ENCODE measurements at places on chromosomes 1 and 21. TPM values are rescaled to one million over a fixed set of nuclear protein-coding genes. Genes with fewer than 3 reads are reported as not detected.

RBM8A gene
- total RNA-seq, result 126 TPM

ADAMTS5 gene
- not detected for total RNA-seq

CNKSR1 gene
- total RNA-seq, result 3.6 TPM

ZNF683 gene
- total RNA-seq, result 0.32 TPM

GPR37L1 gene
- total RNA-seq, result not detected

CHIA gene
- total RNA-seq, result not detected

OR2T2 gene
- total RNA-seq, result not detected

TMEM82 gene
- total RNA-seq, result not detected

GPBP1L1 gene
- 151 TPM for total RNA-seq

DNA sequence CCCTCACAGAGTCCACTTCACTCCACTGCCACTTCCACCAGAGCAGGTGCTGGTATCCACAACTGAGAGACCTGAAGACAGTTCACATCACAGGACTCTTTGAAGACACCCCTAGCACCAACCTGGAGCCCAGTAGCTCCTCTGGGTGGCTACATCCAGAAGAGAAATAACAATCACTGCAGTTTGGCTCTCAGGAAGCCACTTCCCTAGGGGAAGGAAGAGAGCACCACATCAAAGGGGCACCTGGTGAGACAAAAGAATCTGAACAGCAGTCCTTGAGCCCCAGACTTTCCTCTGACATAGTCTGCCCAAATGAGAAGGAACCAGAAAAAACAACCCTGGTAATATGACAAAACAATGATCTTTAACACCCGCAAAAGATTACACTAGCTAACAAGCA, 113.2 kb downstream of the TENT5C start:
- H3K27me3 ChIP-seq, result peaks cover 14% of the 10 kb centered on the region
- H3K4me1 ChIP-seq, result peaks cover 2% of the 10 kb centered on the region
- no peak overlapping the region for H3K27ac ChIP-seq

DNA sequence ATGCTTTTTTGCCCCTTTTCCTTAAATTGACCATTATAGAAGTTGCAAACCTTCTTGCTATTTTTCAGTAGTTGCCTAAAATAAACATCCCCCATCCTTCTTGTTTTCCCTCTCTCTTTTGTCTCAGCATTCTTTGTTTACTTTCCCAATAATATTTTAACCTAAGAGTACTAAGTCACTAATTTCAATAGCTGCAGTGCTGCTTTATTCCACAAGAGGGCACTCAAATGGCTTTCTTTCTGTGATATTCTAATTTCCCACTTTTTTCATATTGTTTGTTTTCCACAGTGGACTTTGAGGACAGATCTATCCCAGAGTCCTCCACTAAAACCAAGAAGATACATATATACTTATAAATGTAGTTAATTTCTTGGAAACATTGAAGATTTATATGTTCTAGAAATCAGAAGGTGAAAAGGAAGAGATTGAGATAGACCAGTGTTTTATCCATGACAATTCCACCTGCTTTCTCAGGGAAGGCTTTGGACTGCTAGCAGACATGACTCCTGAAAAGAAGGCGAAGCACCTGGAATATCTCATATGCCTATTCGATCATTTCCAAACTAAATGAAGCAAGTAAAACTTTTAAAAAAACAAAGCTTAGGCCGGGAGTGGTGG, 104.8 kb upstream of the GRIK1 start:
- H3K4me3 ChIP-seq, result no peak overlapping the region
- H3K27me3 ChIP-seq, result no peaks in the 10 kb centered on the region
- H3K4me1 ChIP-seq, result no peaks in the 10 kb centered on the region
- H3K36me3 ChIP-seq, result no peaks in the 10 kb centered on the region
- no peak overlapping the region for H3K27ac ChIP-seq

- H3K4me1 ChIP-seq, result no peaks in the 10 kb centered on the region
- H3K36me3 ChIP-seq, result no peaks in the 10 kb centered on the region
- H3K4me3 ChIP-seq, result no peak overlapping the region
- H3K27ac ChIP-seq, result no peak overlapping the region
Measured at GRCh38 chr1:153190373-153190772, 12.9 kb upstream of the LELP1 start.

- no peak for DNase-seq
- H3K27me3 ChIP-seq, result no peaks in the 10 kb centered on the region
- no peak overlapping the region for H3K4me3 ChIP-seq
- peak overlapping the region; percentile 48 for H3K27ac ChIP-seq
Measured at GRCh38 chr1:203663821-203664220, 37.2 kb downstream of the ATP2B4 start.

- no peaks in the 10 kb centered on the region for H3K36me3 ChIP-seq
- H3K4me3 ChIP-seq, result no peak overlapping the region
Measured at GRCh38 chr1:203133970-203134725, 6.6 kb downstream of the ADORA1 start.

DNA sequence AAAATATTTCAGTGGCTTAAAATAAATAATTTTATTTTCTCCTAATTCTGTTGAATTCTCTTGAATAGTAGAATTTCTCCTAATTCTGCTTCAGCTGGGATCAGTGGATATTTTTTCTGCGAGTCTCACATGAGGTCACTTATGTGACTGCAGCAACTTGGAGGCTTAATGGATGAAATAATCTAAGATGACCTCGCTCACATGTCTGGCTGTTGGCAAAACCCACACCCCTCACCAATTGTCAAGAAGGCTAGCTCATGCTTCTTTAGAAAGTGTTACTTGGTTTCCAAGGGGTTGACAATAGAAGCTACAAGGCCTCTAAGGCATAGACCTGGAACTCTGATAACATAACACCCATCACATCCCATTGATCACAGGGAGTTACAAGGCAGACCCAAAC, 156.9 kb upstream of the DPYD start:
- H3K4me1 ChIP-seq, result no peaks in the 10 kb centered on the region
- no peak overlapping the region for H3K27ac ChIP-seq
- H3K36me3 ChIP-seq, result no peaks in the 10 kb centered on the region
- DNase-seq, result no peak
- no peaks in the 10 kb centered on the region for H3K27me3 ChIP-seq

- H3K36me3 ChIP-seq, result peaks cover 66% of the 10 kb centered on the region
- DNase-seq, result no peak
- no peaks in the 10 kb centered on the region for H3K27me3 ChIP-seq
Measured at GRCh38 chr1:10170239-10170574, 40.2 kb upstream of the KIF1B start.

- no peak overlapping the region for H3K4me3 ChIP-seq
- H3K36me3 ChIP-seq, result no peaks in the 10 kb centered on the region
- DNase-seq, result no peak
- H3K27me3 ChIP-seq, result no peaks in the 10 kb centered on the region
- H3K4me1 ChIP-seq, result no peaks in the 10 kb centered on the region
Measured at GRCh38 chr1:174036204-174036603, 14.0 kb upstream of the RC3H1 start.

GRCh38 chr1:40857737-40858136, 4.4 kb downstream of the CITED4 start:
- H3K4me3 ChIP-seq, result no peak overlapping the region
- H3K36me3 ChIP-seq, result no peaks in the 10 kb centered on the region
- H3K4me1 ChIP-seq, result peaks cover 11% of the 10 kb centered on the region
- no peak overlapping the region for H3K27ac ChIP-seq
- no peak for DNase-seq

DNA sequence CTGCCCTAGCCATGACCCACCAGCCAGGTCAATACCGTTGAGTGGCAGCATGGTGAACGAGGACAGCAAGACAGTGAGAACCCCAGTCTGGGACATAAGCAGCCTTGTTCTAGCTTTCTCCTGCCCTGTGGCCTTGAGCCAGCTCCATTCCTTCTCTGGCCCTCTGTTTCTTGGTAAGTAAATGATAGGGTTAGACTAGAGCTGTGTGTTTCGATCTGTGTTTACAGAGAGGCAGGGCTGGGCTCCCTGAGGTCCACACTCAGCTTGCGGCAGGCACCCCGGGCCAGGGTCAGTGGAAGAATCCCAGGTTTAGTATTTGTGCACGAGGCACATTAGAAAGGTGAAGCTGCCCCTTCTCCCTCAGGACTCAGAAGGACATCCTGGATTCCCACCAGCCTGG, 27.3 kb downstream of the FOXO6 start:
- H3K27me3 ChIP-seq, result peaks cover 5% of the 10 kb centered on the region
- H3K4me3 ChIP-seq, result no peak overlapping the region
- no peaks in the 10 kb centered on the region for H3K36me3 ChIP-seq
- H3K27ac ChIP-seq, result no peak overlapping the region
- DNase-seq, result no peak

GRCh38 chr1:155171836-155172731, 1.0 kb downstream of the KRTCAP2 start:
- peak overlapping the region; percentile 88 for H3K4me3 ChIP-seq
- no peaks in the 10 kb centered on the region for H3K27me3 ChIP-seq
- DNase-seq, result no peak
- peaks cover 3% of the 10 kb centered on the region for H3K36me3 ChIP-seq
- peak overlapping the region; percentile 78 for H3K27ac ChIP-seq
- peaks cover 58% of the 10 kb centered on the region for H3K4me1 ChIP-seq

DNA sequence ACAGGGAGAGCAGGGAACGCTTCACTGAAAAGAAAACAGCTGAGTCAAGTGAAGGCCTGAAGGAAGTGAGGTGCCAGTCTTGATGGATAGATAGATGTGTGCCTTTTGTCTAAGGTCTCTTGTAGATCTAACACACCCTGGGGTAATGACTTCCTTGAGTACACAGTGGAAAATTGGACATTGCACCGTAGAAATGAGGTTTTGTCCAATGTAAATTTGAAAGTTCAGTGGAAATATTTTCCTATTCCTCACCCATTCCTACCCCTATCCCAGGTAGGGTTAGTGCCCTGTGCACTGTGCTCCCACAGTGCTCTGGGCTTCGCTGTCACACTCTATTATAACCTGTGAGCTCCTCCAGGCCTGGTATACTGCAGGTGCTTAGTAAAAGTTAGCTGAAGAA, 24.3 kb downstream of the ZMYND12 start:
- H3K36me3 ChIP-seq, result no peaks in the 10 kb centered on the region
- no peak overlapping the region for H3K4me3 ChIP-seq

GRCh38 chr1:227131193-227131592, 187.1 kb downstream of the CDC42BPA start:
- H3K4me1 ChIP-seq, result no peaks in the 10 kb centered on the region
- no peak for DNase-seq
- no peaks in the 10 kb centered on the region for H3K36me3 ChIP-seq
- H3K27me3 ChIP-seq, result no peaks in the 10 kb centered on the region
- H3K27ac ChIP-seq, result no peak overlapping the region
- no peak overlapping the region for H3K4me3 ChIP-seq

DNA sequence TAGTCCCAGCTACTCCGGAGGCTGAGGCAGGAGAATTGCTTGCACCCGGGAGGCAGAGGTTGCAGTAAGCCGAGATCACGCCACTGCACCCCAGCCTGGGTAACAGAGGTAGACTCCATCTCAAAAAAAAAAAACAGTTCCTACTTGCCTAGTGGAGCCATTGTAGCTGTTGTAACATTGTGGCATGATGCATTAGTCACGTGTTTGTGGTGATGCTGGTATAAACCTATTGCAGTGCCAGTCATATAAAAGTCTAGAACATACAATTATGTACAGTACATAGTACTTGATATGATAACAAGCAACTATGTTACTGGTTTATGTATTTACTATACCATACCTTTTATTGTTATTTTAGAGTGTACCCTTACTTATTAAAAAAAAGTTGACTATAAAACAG, 16.2 kb downstream of the KYAT3 start:
- no peaks in the 10 kb centered on the region for H3K4me1 ChIP-seq
- no peaks in the 10 kb centered on the region for H3K27me3 ChIP-seq
- no peaks in the 10 kb centered on the region for H3K36me3 ChIP-seq
- H3K4me3 ChIP-seq, result no peak overlapping the region

GRCh38 chr1:70809069-70809468, 238.5 kb downstream of the PTGER3 start:
- no peak overlapping the region for H3K27ac ChIP-seq
- DNase-seq, result no peak
- H3K4me3 ChIP-seq, result no peak overlapping the region
- no peaks in the 10 kb centered on the region for H3K27me3 ChIP-seq
- H3K4me1 ChIP-seq, result no peaks in the 10 kb centered on the region
- H3K36me3 ChIP-seq, result no peaks in the 10 kb centered on the region

- DNase-seq, result no peak
- no peak overlapping the region for H3K4me3 ChIP-seq
- H3K36me3 ChIP-seq, result no peaks in the 10 kb centered on the region
Measured at GRCh38 chr1:44025816-44026215, 5.4 kb downstream of the SLC6A9 start.

DNA sequence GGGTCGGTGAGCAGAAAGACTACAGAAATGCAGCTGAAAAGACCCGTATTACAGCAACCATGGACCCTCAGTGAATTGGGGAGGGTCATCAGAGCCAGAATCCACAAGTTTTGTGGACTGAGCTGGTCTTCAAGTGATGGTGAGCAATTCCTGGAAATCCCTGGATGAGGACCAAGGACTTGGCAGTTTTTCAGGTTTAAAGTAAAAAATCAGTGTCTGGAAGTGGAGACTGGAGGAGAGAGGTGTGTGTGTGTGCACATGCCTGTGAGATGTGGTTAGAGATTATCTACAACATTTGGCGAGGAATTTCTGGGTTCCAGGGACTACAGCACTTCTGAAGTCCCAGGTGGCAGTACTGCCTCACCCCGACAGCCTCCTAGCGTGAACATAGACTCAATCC, 56.4 kb downstream of the KIRREL1 start:
- H3K36me3 ChIP-seq, result no peaks in the 10 kb centered on the region
- H3K27ac ChIP-seq, result no peak overlapping the region
- DNase-seq, result no peak
- no peaks in the 10 kb centered on the region for H3K4me1 ChIP-seq
